Testis (tissue), 5 donors: ENCODE measurements at places on chromosomes 2 and 18. TPM values are rescaled to one million over a fixed set of nuclear protein-coding genes. Genes with fewer than 3 reads are reported as not detected.

GALNT14 gene
- polyA plus RNA-seq: 6.9 TPM

AGPS gene
- polyA plus RNA-seq: 36.7 TPM

- no peaks in the 10 kb centered on the region for H3K36me3 ChIP-seq
- H3K27ac ChIP-seq: no peak overlapping the region
- no peaks in the 10 kb centered on the region for H3K4me1 ChIP-seq
- no peaks in the 10 kb centered on the region for H3K27me3 ChIP-seq
These were observed 68.8 kb downstream of the LTBP1 start for GRCh38 chr2:33015421-33016142.

DNA sequence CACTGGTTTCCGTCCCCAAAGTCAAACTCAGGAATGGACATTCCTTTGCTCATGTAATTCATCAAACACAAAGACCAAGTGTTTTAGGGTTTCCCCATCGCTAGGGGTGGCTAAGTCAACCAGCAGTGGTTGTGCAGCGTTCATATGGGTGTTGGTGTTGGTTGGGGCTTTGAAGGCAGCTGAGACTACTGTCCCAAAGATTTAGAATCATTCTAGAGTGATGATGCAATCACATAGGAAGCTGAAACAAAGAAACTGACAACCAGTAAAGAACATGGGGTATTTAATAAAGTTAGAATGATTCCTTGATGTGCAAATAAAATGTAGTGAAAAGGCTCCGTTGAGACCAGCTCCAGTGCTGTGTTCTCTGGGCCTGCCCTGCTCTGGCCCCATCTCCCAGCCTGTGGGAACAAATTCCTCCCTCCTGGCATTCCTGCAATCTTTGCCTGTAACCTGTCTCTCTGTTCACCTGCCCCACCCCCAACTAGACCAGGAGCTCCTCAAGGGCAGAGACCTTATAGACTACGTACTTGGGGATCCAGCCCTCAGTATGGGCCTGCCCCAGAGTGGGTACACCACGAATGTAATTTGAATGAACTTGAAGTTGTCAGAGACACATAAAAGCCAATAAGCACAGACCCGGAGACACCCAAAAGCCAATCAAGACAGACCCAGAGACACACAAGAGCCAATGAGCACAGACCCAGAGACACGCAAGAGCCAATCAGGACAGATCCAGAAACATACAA is 191.7 kb upstream of the TWIST2 start:
- H3K27me3 ChIP-seq: no peaks in the 10 kb centered on the region
- no peak for DNase-seq
- no peaks in the 10 kb centered on the region for H3K36me3 ChIP-seq
- H3K4me3 ChIP-seq: no peak overlapping the region
- H3K27ac ChIP-seq: no peak overlapping the region

GRCh38 chr18:76927223-76927725 is 104.9 kb downstream of the ZNF236 start:
- no peak overlapping the region for H3K27ac ChIP-seq
- DNase-seq: no peak
- no peaks in the 10 kb centered on the region for H3K36me3 ChIP-seq

DNA sequence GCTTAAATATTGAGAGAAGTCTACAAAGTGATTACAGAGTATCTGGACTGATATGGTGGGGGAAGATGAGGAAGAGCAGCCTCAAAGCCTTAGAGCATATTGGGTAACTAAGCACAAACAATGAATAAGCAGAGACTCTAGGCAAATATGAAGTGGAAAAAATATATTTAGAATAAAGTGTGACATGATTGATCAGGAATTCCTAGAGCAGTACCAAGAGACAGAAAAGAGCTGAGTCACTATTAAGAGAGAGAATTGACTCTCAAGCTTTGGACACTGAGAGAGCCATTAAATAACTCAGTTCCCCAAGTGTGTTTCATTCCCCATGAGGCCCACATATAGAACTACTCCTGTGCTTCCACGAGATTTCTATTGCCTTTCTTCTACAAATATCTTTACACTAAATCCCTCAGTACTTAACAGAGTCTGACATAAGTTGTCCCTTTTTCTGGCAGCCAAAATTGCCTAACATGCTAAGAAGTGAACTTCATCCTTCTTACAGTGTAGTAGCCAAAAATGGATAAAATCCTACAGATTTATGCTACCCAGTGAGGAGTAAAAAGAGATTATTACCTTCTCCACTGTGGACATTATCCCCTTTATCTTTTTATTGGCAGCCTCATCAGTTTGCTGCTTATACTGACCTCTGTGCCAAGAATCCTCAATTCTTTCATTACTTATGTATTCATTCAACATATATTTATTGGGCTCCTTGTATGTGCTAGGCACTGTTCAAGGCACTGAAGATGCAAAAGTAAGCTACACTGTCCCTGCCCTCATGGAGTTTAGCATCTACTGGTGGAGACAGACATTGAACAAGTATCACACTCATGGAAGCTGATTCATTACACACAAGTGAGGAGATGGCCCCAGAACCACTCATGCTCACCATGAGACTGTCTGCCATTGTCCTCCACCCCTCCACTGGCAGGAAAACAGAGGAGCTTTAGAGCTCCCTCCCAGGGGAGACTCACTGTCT is 45.4 kb downstream of the SLC40A1 start:
- DNase-seq: no peak
- no peak overlapping the region for H3K4me3 ChIP-seq
- H3K27ac ChIP-seq: no peak overlapping the region
- H3K4me1 ChIP-seq: peaks cover 9% of the 10 kb centered on the region
- no peaks in the 10 kb centered on the region for H3K36me3 ChIP-seq

- no peaks in the 10 kb centered on the region for H3K27me3 ChIP-seq
- H3K27ac ChIP-seq: no peak overlapping the region
- no peak for DNase-seq
- H3K36me3 ChIP-seq: no peaks in the 10 kb centered on the region
These were observed 375.0 kb upstream of the ZEB2 start for GRCh38 chr2:144894612-144895599.

TEX44 gene
- 166 TPM for polyA plus RNA-seq
